ENCODE measurements at places on chromosomes 3 and 15.

DNA sequence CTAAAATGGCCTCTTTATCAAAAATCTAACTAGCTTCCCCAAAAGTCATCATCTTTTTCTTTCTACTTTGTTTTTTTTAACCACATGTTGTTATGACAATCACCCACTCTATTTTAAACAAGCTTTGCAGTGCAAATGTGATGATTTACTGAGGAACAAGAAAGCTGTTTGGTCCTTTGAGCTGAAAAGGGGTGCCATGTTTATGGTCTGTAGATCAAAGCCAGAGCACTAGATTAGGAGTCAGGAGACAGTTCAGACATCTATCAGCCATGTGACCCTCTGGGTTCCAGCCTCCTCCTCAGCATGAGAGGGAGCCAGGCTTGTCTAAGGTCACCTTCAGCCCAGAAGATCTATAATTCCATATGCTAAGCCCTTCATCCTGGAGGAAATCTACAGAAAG, 65.9 kb downstream of the RPL22L1 start:
- no peak for DNase-seq

GRCh38 chr15:62089616-62090015, 22.8 kb downstream of the C2CD4A start:
- DNase-seq, result no peak

DNA sequence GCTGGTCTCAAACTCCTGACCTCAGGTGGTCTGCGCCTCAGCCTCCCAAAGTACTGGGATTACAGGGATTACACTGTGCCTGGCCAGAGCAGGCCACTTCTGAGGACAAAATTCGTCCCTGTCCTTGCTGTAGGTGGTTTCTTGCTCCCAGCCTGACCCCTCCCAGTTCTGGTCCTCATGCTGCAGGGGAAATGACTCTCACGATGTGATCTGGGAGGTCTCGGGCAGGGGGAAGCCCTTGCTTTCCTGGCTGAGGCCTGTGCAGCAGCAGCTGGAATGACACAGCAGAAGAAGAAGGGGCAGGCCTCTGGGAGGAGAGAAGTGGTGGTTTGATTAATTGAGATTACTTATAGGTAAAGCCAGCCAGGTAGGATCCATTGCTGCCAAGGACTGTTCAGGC, 39.3 kb downstream of the MEGF11 start:
- DNase-seq, result no peak

- DNase-seq, result no peak
These were observed 12.4 kb upstream of the FGF7 start for GRCh38 chr15:49410641-49411040.

GRCh38 chr3:32910954-32911353, 40.5 kb upstream of the CCR4 start:
- no peak for DNase-seq

- DNase-seq, result no peak
These were observed 385.7 kb downstream of the LSAMP start for GRCh38 chr3:116059421-116060096.

DNA sequence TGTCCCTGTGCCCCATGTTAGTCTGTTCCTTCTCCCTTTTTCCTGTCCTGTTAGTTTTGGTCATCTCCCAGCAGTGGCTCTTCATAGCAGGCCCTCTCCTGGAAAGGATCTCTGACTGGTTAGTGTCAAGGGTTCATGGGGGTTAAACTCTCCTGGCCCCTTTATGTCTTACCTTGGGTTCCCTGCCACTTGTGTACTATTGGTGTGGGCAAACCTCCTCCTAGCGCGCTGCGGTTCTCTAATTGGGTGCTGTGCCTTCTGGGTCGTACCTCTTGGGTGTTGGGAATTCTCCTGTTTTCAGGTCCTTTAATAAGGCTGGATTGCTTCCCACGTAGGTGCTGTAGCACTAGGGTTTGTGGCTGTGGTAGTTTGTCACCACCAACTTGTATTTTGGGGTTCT, 18.8 kb downstream of the GMPS start:
- no peak for DNase-seq

- no peak for DNase-seq
These were observed 36.8 kb upstream of the GOLGA6L2 start for GRCh38 chr15:23483821-23484299.

DNA sequence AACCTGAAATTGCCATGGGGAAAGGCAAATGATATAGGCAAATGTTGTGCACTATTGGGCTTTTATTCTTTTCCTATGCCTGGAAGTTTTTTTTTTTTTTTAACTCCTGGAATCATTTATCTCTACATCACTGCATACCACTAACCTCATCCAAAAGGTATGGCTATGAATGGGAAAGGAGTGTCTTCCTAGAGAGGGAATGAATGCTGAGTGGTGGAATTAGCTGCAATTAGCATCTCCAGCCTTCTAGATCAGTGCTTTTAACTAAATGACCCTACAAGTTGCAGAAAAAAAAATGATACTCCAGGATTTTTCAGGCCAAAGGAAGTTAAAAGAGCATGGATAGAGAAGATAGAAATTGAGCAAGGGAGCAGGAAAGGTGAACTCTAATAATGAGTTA, 429.8 kb upstream of the PDZRN3 start:
- DNase-seq, result no peak

GRCh38 chr3:54600441-54601204, 327.2 kb downstream of the LRTM1 start:
- no peak for DNase-seq

GRCh38 chr15:92155934-92156333, 237.7 kb upstream of the ST8SIA2 start:
- no peak for DNase-seq

GRCh38 chr15:40386480-40386879, 4.0 kb downstream of the KNSTRN start:
- no peak for DNase-seq

- no peak for DNase-seq
These were observed 225.6 kb upstream of the STRIT1 start for GRCh38 chr3:155519078-155519477.

DNA sequence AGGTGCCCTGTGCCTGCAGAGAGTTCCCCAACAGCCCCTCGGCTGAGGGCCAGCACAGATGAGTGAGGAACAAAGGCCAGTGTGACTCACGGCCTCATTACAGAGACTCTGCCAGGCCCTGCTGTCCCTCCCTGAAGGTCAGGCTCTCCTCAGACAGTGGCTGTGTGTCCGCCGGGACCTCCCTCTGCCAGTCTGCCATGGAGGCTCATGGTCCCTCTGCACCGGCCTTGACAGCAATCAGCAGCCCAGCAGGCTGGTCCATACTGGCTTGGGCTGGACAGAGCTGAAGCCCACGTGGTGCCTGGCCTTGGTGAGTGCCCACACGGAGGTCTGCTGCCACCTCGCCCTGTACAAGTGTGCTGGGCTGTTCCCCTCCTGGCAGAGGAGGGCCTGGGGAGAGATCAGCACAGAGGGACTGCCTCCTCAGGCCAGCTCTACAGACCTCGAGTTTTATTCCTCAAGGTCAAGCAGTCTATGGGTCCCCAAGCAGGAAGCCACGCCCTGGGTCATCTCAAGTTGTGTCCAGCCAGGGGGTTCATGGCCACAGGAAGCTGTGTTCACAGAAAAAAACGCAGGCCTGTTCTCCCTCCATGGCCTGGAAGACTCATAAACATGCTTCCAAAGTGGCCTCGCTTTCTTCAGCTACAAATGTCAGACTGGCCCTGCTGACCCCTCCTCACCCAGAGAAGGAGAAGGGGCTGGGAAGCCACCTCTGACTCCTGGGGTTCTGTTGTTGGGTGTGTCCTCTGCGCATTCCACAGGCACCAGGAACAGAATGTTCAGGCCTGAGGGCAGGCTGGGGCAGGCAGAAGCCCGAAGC, 27.0 kb downstream of the SLC41A3 start:
- no peak for DNase-seq

DNA sequence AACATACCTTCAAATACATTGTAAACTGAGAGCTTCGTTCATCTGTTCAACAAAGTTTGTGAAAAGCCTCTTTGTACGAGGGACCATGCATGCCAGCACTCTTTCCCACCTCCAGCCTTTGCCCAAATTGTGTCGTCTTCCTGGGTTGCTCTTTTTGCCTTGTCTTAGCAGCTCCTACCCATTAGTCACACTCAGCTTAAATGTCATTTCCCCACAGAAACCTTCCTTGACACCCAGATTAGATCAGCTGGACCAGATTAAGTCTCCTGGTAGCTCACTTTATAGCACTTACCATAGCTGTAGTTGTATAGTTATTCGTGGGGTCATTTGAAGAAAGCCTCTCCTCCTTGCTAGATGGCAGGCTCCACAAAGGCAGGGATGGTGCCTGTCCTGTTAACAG, 24.1 kb upstream of the SNRK start:
- no peak for DNase-seq

GRCh38 chr3:13705702-13706280, 156.9 kb downstream of the FBLN2 start:
- no peak for DNase-seq

- DNase-seq, result no peak
These were observed 72.5 kb downstream of the UMPS start for GRCh38 chr3:124802702-124803101.

GRCh38 chr3:167898091-167898490, 162.6 kb downstream of the SERPINI1 start:
- no peak for DNase-seq

DNA sequence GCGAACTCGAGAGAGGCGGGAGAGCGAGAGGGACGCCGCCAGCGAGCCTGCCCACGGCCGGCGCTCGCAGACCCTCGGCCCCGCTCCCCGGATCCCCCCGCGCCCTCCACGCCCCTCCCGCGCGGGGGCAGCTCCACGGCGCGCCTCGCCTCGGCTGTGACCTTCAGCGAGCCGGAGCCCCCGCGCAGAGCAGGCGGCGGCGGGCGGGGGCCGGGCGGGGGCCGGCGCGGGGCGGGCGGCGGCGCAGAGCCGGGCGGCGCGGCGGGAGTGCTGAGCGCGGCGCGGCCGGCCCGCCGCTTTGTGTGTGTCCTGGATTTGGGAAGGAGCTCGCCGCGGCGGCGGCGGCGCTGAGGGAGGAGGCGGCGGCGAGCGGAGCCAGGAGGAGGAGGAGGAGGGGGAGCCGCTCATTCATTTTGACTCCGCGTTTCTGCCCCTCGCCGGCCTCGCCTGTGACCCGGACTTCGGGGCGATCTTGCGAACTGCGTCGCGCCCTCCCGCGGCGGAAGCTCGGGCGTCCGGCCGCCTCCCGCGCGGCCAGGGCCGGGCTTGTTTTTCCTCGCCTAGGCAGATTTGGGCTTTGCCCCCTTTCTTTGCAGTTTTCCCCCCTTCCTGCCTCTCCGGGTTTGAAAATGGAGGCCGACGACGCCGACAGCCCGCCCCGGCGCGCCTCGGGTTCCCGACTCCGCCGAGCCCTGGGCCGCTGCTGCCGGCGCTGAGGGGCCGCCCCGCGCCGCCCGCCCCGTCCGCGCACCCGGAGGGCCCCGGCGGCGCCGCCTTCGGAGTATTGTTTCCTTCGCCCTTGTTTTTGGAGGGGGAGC, 524 bp downstream of the IGF1R start:
- peak; percentile 40 for DNase-seq

All from stimulated activated CD4-positive, alpha-beta T cell treated with anti-CD3 and anti-CD28 coated beads, Interleukin-15, amount 100 ng/mL, for 1 hour (primary cell).